NCI-H2081 (cell line): ENCODE measurements at places on chromosomes 13 and 19.

DNA sequence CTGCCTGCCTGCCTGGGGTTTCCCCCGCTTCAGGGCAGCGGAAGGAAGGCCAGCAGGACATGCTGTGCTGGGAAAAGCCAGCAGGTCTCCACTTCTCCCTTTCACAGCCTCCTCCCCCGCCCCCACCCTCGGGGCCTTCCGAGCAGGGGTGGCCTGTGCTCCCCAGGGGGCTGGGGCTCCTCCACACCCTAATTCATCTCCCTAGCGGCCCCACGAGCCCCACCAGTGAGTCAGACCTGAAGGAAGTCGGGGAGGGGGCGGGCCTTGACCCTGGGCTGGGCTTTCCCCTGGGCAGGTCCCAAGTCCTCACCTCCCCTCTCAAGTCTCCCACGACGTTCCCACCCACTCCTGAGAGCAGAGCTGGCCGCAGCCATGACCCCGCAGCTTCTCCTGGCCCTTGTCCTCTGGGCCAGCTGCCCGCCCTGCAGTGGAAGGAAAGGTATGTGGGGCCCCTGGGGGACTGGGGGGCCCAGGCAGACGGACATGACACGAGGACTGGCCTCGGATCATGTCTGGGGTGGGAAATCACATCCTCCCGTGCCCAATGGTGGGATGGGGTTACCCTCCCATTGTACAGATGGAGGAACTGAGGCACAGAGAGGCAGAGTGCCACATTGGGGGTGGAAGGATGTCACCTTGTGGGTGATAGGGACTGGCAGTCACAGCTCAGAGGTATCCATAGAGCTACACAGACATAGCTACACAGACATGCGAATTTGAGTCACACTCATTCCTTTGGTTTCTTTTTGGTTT is at the start of gene EBI3:
Gene EBI3, plus strand, starts transcription at position 345 of the 753 bp plus-strand sequence. Its CDS starts 28 bp downstream, at position 373.
- DNase-seq, result no peak

GRCh38 chr13:97495678-97496077 is 61.7 kb downstream of the RAP2A start:
- no peak for DNase-seq

GRCh38 chr13:66899955-66900354 is 330.2 kb downstream of the PCDH9 start:
- DNase-seq, result no peak

DNA sequence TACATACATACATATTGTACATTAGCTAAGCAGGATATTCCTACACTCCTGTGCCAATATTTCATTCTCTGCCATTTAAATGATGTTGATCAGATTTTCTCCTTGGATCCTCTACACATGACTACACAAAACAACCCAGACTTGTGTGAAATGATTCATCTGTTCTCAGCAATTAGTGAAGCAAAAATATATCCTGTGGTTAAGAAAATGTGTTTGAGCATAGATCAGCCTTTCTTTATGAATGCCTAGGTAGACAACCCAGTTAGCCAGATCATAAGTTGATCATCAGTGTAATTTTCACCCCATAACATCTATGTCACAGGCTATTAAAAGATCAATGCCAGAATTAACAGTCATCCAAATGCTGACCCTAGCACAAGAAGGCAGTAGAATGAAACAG is 275.2 kb upstream of the EDNRB start:
- no peak for DNase-seq

DNA sequence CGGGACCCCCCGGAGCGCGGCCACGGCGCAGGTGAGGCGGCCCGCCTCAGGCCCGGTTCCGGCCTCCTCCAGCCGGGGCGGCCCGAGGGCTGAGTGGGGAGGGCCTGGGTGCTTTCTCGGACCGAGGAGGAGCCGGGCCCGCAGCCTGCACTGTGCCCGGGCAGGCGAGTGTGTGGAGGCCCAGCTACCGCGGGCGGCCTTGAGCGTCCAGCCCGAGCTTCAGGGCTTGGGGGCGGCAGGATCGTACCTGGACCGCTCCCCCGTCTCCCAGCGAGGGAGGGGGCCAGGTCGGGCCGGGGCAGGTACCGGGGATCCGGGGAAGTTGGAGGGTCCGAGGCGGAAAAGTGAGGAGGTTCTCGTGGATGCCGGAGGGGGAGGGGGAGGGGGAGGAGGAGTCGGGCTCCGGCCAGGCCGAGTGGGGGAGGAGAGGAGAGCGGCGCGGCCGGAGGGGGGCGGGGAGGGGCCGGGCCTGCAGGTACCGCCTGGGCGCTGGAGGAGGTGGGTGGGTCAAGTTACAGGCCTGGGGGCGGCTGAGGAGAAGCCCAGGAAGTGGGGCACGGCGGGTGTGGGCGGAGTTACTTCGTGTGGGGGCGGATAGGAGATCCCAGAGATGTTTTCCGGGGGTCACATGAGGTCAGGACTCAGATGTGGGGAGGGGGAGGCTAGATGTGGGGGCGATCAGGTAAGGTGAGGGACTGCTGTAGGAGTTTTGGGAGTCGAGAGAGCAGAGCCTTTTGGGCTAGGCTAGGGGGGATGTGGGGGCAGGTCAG is 545 bp downstream of the NACC1 start:
- peak; percentile 36 for DNase-seq

DNA sequence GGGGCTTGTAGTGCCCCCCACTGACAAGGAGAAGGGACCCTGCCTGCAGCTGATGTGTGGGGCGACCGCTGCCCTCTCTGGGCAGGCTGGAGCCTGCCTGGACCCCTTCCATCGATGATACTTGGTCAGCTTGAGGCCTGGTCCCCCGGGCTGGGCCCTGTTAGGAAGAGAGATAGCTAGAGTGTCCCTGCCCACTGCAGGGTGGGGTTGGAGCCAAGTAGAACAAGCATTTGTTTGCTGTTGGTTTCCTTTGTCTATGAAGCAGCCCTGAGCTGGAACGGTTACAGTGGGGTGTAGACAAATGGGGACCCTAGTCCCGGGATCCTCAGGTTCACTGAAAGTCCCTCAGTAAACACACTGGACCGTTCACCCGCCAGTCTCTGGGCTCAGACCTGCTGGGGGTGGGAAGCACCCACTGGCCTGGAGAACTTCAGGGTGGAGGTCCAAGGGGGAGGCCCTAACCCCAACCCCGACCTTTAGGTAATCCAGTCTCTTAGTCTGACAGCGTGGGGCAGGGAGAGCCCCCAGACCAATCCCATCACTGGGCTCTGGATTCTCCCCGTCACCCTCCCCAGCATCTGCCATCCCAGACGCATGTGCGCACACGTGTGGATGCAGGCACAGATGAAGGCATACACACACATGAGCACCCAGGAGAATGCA is 204.8 kb upstream of the ZNF536 start:
- no peak for DNase-seq

- DNase-seq, result no peak
Measured at GRCh38 chr13:110925023-110925612, 10.2 kb upstream of the ANKRD10 start.
